Activated CD8-positive, alpha-beta T cell treated with anti-CD3 and anti-CD28 coated beads, Interleukin-2, amount 10 ng/mL, durations not matched to agents 7 days and 5 days (primary cell): ENCODE measurements at places on chromosomes 2 and 18. TPM values are rescaled to one million over a fixed set of nuclear protein-coding genes. Genes with fewer than 3 reads are reported as not detected.

Gene DHX57
- 15.3 TPM for total RNA-seq

Gene CFC1
- not detected for total RNA-seq

Gene C2orf80
- total RNA-seq, result not detected

Gene RAX
- not detected for total RNA-seq

Gene MYO1B
- total RNA-seq, result 3.4 TPM

Gene NR4A2
- total RNA-seq, result 1.9 TPM

Gene ABHD1
- total RNA-seq, result 0.45 TPM

Gene NPHP1
- total RNA-seq, result 0.60 TPM

Gene PSMA8
- total RNA-seq, result 1.2 TPM

Gene MC2R
- not detected for total RNA-seq

Gene NOSTRIN
- not detected for total RNA-seq

Gene KCNK3
- not detected for total RNA-seq

Gene LINC00305
- total RNA-seq, result not detected

Gene MC4R
- total RNA-seq, result not detected

Gene TCF23
- total RNA-seq, result not detected

Gene C18orf54
- total RNA-seq, result 10.9 TPM

Gene ABCB11
- 0.03 TPM for total RNA-seq

Gene ECEL1
- not detected for total RNA-seq
